ENCODE measurements at places on chromosomes 2 and 18.

GRCh38 chr18:22932885-22933205, 283 bp upstream of the RBBP8 start:
- no peak for DNase-seq

DNA sequence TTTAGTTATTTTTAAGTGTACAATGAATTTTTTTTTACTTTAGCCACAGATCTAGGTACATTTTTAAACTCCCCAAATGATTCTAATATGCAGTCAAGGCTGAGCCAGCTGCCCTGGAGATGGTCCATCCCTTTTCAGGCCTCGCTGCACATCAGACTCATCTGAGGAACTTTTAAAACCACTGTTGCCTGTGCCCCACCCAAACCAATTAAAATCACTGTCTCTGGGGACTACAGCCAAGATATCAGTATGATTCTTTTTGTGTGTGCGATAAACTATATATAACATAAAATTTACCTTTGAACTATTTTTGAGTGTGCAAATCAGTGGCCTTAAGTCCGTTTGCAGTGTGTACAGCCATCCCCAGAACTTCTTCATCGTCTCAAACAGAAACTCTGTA, 9.1 kb upstream of the MALT1 start:
- DNase-seq, result no peak

DNA sequence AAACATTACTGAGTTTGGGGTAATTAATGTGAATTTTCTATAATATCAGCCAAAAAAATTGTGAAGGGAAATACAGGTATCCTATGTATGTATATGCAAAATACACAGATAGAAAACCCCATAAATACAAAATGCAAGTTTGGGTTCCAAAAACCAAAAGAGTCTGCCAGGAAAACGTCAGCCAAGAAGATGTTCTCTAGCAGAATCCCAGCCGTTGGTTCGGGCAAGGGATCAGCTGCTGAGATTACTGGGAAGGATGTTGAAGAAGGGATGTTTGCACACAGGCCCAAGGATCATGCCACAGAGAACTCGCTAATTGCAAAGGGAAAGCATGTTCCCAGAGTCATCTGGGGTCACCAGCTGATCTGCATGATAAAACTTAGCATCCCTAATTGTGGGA, 9.5 kb upstream of the ANO7 start:
- no peak for DNase-seq

GRCh38 chr18:251572-251971, 16.3 kb downstream of the THOC1 start:
- DNase-seq, result no peak

DNA sequence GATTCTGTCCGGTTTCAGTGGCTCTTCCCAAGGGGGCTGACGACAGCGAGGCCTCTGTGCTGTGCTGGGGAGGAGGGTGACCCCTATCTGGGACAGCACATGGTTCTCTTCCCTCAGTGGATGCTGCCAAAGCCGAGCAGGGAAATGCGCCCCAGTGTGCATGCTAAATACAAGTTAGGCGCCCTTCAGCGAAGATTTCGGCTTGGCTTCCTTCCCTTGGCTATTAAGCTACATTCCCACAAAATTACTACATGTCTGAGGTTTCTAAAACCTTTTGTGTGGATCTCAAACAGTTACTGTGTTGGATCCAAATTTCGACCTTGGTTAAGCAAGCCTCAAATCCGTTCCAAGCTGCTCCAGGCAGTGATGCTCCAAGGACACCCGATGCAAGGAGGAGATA, 440.3 kb downstream of the NRXN1 start:
- DNase-seq, result no peak

GRCh38 chr2:190181123-190181669, 118.7 kb upstream of the MSTN start:
- peak; percentile 70 for DNase-seq

GRCh38 chr2:15122915-15123314, 438.2 kb downstream of the NBAS start:
- peak; percentile 41 for DNase-seq

GRCh38 chr2:38394903-38395341, 17.8 kb upstream of the ATL2 start:
- DNase-seq, result peak; percentile 36

GRCh38 chr2:145765874-145766273, 1246.0 kb upstream of the ZEB2 start:
- no peak for DNase-seq

GRCh38 chr18:58287353-58288274, 243.6 kb downstream of the NEDD4L start:
- no peak for DNase-seq

GRCh38 chr2:96156011-96156820, 11.0 kb upstream of the DUSP2 start:
- no peak for DNase-seq

DNA sequence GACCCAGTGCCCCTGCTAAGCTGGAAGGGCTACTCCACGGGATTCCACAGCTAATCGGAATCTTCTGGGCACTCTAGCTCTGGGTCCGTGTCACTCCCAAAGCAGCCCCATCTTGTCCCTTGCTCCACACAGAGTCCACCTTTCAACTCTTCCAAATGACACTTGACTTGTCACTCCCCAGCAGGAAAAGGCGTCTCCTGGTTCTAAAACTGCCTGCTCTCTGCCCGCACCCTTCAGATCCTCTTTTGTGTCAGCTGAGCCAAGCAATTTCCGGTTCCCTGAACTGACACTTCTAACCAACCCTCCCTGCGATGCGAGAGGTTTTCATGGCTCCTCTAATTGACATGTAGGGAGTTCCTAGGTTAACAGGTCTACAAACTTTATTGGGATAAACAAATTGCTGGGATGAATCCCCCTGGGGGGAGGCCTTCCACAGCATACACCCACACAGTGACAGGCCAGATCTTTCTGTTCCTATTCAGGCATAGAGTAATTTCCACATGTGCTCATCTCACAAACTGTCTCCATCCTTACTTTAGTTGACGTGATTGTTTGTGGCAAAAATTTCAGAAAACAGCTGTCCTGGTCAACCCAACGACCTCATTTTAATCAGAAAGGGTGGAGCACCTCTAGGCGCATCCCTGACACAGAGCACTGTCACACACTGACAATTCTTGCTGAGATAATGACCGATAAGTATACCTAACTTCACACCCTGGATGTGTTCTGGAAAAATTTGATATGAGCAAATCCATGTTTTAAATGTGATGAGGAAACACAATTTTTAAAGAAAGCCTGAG, 104.9 kb downstream of the RBMS1 start:
- DNase-seq, result no peak

- DNase-seq, result peak; percentile 54
These were observed 246.3 kb downstream of the TNS1 start for GRCh38 chr2:217756375-217757107.

GRCh38 chr18:74303936-74304335, 11.7 kb upstream of the C18orf63 start:
- DNase-seq, result no peak

DNA sequence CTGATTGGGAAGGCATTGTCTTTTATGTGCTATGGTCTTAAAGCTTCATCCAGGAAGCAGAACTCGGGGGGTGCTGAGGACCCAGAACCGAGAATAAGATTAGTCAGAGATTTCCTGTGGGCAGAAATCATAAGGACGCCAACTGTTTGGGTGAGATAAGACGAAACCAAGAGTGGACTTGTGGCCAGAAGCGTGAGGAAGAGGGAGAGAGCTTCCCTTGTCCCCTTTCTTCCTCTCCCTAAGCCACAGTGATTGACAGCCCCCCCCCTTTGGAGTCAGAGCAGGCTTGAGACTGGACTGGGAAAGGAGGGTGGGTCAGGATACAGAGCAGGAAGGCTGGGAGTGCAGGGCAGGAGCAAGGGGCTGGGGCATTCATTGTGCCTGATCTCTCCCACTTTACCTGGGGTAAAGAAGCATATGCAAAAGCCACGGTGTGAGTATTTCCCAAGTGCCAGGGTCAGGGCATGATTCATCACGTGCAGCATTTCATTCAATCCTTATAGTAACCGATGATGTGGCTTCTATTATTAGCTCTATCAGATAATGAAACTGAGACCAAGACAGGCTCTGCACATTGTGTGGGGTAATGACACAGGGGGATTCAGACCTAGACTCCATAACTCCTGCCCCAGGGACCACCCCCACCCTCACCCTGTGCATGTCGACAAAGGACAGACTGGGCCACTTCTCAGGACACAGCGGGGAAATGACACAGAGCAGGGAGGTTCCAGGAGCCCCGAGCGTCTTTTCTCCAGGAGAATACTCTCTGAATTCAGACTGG, 3.0 kb upstream of the IL1RN start:
- DNase-seq, result peak; percentile 74

GRCh38 chr2:31255911-31256571, 22.1 kb downstream of the EHD3 start:
- DNase-seq, result no peak

GRCh38 chr18:55585920-55586561, 2.0 kb downstream of the TCF4 start:
- peak; percentile 65 for DNase-seq

DNA sequence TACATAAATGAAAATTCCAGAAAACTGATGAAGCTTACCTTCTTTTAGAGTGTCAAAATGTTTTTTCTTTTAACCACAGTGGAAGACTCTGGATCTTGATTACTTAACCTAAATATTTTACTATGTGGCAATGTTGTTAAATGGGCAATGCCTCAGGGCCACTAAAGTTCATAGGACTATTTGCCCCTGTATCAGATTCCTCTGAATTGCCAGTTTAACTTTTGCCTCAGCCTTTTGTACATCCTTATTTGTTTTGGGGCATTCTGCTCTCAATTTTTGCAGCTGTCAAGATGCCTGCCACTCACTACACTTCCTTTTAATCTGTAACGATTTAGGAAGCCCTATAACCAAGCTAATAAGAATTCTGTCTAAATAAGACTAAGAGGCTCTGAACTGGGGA, 31.7 kb upstream of the SERTAD2 start:
- peak; percentile 28 for DNase-seq

DNA sequence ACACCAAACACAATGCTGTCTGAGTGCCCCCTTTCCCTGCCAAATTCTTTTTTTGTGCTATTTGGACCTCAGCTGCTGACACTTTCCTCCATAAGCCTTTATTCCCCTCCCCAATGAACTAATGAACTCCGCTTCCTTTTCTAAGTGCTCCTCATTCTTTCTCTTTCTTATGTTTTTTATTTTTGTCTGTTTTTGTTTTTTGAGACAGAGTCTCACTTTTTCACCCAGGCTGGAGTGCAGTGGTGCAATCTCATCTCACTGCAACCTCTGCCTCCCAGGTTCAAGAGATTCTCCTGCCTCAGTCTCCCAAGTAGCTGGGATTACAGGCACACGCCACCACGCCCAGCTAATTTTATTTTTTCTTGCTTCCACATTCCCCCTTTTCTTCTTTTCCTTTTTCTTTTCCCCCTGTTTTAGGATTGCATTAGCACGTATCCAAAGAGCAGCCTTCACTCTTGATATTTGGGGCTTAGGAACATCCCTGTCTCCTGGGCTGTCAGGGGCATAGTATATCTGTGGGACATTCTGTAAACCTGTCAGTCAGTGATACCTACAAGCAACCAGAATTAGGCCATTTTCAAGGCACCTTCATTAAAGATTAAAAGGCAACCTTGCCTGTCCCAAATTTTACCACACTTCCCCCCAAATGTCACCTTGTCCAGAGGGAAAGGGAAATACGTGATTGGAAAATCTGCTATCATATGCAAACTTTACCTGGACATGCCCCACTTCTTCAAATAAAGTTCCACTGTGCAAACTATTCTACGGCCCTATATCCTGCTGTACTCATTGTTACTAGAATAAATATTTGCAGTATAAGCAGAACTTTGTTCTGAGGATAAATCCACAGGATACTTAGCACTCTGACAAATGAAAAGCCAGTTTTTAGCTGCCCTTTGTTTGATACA, 65.1 kb upstream of the ACSL3 start:
- no peak for DNase-seq

- DNase-seq, result no peak
These were observed 9.3 kb upstream of the MTERF4 start for GRCh38 chr2:241111440-241111805.

DNA sequence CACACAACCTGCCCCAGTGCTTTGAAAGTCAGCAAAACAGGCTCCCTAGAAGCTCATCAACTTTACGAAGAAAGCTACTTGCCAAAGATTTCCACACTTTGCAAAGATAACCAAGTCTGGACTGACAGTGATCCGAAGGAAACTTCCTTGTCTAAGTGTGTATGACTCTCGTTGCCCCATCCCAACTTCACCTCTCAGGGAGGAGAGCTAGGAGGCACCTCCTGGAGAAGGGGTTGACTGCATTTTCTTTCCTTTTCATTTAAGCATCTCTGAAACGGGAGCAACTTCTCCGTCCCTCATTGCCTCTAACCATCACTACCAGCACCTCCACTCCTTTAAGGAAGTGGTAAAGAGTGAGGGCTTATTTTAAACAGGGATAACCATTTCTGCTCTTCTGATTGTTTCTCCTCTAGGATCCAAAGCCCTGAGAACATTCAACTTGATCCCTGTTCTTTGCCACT, 7.0 kb downstream of the ZEB2 start:
- peak; percentile 44 for DNase-seq

DNA sequence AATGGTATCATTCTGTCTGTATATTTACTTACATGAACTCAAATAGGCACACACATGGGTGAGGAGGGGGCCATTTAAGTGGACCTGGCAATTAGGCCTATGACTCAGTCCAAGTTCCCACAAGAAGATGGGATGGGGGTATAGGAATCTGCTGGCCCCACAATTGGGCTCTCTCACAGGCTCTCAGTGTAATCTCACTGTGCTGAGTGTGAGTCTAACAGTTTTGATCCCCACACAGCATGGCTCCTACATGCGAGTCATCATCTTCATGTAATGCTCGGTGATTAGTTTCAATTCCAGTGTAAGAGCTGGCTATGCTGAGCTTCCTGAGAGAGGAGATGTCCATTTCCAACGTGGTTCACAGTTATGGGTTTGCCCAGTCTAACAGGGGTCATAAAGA, 114.0 kb downstream of the GATA6 start:
- DNase-seq, result no peak

- DNase-seq, result no peak
These were observed 123.2 kb downstream of the OLA1 start for GRCh38 chr2:174125090-174125489.

- DNase-seq, result no peak
These were observed 25.4 kb downstream of the CAPN14 start for GRCh38 chr2:31191931-31192330.

DNA sequence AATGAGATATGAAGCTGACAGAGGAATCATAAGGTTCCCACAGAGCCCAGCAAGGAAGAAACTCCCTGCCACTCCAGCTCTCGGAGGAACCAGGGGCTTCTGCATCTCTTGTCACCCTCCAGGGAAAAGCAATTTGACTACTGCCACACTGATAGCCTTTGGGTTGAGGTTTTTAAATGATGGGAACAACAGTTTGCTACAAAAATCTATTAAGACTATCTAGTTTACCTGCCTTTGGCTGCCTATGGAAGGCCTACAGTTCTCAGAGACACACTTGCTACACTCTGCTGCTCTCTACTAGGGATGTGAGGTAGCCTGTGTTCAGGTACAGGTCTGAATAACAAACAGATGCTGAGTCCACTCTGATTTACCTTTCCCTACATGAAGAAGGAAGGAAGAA, 161.9 kb downstream of the NBAS start:
- no peak for DNase-seq

GRCh38 chr2:235669269-235669831, 175.5 kb downstream of the AGAP1 start:
- peak; percentile 75 for DNase-seq
